Stimulated activated CD8-positive, alpha-beta memory T cell treated with anti-CD3 and anti-CD28 coated beads, Interleukin-7, amount 100 ng/mL, for 24 hours (primary cell): ENCODE measurements at places on chromosomes 16 and 17.

GRCh38 chr17:80169107-80169506 lies 723 bp upstream of the CARD14 start:
- no peak for DNase-seq

DNA sequence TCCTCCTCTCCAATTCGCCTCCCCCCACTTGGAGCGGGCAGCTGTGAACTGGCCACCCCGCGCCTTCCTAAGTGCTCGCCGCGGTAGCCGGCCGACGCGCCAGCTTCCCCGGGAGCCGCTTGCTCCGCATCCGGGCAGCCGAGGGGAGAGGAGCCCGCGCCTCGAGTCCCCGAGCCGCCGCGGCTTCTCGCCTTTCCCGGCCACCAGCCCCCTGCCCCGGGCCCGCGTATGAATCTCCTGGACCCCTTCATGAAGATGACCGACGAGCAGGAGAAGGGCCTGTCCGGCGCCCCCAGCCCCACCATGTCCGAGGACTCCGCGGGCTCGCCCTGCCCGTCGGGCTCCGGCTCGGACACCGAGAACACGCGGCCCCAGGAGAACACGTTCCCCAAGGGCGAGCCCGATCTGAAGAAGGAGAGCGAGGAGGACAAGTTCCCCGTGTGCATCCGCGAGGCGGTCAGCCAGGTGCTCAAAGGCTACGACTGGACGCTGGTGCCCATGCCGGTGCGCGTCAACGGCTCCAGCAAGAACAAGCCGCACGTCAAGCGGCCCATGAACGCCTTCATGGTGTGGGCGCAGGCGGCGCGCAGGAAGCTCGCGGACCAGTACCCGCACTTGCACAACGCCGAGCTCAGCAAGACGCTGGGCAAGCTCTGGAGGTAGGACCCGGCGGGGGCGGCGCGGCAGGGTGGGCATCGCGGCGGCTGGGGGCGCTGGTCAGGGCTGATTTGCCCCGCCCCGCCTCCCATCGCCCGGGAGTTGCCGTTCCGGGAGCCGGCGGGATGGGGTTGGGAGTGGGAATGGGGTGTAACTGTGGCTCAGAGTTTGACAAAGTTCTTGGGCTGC lies 567 bp downstream of the SOX9 start:
- DNase-seq, result no peak

DNA sequence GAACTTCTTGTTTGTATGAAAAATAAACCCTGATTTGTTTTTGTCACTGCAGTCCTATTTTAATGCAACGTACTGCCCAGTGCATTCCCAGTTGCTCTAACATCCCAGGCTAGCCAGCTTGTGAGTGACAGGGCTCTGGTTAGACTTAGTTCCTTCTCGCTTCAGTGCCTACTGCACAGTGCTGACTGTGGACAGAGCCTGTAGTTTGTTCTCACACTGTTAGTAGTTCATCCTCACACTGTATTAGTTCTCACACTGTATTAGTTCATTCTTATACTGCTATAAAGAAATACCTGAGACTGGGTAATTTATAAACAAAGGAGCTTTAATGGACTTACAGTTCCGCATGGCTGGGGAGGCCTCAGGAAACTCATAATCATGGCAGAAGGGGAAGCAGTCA lies 116.6 kb upstream of the SALL1 start:
- no peak for DNase-seq

DNA sequence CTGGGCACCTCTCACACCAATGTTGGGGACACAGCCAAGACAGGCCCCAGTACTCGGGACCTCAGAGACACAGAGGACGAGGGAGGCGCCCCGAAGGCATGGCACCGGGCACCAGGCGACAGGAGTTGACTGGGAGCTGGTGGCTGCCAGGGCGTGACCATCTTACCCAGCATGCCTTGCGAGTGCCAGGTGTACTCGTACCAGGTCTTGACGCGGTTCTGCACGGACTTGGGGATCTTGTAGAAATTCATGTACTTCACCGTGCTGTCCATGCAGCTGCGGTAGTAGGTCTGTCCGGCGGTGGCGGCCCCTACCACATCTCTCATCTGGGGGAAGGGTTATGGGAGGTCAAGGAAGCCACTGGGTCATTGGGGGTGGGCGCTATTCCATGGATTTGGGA lies 67.3 kb downstream of the CNGB1 start:
- DNase-seq, result no peak

DNA sequence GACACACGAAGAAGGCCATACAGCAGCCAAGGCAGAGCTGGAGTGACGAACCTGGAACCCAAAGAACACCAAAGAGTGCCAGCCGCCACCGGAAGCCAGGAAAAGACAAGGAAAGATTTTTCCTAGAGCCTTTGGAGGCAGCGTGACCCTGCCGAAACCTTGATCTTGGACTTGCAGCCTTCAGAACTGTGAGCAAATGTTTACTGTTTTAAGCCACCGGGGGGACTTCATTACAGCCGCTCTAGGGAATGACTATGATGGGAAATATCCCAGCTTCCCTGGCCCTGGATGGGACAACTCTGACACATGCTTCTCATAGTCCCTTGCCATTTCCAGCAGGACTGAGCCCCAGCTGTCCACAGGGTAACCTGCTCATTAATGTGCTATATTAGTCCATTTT lies 270.6 kb downstream of the HAPSTR1 start:
- no peak for DNase-seq

- DNase-seq, result no peak
Measured at GRCh38 chr17:68718465-68718864, 117.3 kb upstream of the FAM20A start.

GRCh38 chr17:6548578-6549330 lies 7.6 kb downstream of the PITPNM3 start:
- no peak for DNase-seq

DNA sequence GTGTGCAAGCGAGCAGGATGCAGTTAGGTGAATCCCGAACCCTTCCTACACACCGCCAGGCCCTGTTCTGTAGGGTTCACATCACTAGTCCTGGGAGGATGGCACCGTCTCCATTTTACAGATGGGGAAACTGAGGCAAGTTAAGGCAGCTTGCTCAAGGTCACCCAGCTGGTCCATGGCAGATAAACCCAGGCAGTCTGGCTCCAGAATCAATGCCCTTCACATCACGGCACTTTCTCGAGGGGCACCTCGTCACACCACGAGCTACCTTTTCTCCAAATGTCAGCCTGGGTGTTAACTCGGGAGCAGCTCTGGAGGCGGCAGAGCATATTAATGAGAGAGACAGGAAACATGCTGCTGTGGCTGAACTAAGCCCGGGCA lies 9.5 kb downstream of the NOB1 start:
- DNase-seq, result no peak

DNA sequence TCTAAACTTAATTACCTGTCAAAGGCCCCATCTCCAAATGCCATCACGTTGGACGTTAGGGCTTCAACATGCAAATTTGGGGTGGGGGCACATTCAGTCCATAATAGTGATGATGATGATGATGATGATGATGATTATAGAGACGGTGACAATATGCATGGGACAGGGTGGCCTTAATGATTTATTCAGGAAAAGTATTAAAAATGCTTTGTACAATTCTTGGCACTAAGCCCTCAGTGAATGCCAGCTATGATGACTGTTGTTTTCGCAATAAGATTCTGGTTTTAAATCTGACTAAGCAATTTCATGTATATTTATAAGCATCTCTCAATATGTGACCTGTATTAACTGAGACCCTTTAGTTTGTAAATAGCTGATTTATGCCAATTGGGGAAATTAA lies 106.3 kb downstream of the C16orf95 start:
- DNase-seq, result no peak

DNA sequence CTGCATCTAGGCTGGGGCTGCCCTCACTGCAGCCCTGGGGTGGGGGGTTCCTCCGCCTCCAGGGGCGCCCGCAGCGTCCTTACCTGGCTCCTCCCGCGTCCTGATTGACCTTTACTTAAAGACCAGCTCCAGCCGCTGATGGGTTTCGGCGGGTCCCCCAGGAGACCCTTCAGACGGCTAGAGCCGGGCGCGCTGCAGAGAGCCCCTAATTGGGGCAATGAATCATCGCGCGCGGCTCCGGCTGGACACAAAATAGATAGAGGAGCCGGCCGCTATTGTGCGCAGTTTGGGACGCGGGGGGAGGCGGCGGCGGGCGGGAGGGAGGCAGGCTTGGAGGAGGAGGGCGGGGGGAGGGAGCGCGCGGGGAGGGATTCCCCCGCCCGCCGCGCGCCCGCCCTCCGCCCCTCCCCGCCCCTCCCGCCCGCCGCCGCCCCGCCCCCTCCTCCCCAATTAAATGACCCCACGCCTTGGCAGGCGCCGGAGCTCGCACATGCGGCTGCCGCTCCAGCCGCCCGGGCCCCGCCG lies 56.5 kb upstream of the CIBAR2 start:
- no peak for DNase-seq

GRCh38 chr17:48194097-48194550 lies 86.6 kb downstream of the SNX11 start:
- DNase-seq, result no peak

DNA sequence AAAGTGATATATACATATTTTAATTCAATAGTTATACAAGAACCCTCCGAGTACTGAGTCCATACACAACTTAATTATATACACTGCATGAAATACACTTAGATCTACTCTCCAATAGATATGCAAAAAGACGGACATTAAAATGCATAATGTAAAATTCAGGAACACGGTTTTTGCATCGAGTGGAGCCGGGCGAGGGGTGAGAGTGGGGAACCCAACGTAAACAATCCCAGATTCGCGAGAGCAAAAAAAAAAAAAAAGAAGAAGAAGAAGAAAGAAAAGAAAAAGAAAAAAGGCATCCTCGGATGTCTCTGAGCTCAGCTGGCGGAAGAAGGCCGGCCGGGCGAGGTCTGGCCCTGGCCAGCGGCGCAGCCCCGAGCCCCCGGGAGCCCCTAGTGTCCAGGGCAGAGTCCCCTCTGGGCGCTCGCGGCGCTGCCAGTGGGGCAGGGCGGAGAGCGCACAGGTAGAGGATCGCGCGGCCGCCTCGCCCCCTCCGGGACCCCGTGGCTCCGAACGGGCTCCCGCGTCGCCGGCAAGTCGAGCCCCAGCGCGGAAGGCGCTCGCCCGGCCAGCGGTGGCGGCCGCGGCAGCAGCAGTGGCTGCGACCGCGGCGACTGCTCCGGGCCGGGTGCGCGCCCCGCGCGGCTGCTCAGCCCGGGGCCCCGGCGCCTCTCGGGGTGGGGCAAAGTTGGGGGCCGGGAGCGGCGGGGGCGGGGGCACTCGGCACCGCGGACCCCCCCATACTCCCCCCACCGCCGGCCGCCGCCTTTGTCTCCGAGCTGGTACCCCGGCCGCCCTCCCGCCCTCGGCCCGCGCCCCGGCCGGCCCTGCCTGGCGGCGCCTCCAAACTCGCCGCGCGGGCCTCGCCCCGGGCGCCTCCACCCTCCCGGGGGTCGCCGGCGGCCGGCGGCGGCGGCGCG lies 9.6 kb upstream of the ZFHX3 start:
- no peak for DNase-seq

DNA sequence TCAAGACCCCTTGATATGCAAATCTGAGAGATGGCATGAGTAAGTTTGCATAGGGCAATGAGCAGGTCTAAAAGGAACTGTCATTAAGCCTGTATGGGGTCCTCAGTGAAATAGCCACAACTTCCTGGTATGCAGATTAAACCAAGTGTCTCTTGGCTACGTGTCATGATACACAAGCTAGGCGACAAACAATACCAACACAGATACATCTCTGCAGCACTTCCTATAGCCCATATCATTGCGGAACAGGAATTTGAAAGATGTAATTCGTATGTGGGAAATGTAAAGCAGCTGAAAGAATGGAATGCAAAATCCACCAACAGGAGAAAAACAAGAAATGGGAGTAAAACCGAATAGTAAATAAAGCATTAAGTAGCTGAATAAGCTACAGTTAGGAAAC lies 12.9 kb downstream of the PRSS22 start:
- DNase-seq, result no peak

- DNase-seq, result no peak
Measured at GRCh38 chr17:15377200-15377599, 35.8 kb upstream of the TEKT3 start.

- no peak for DNase-seq
Measured at GRCh38 chr17:2398182-2398581, 2.7 kb downstream of the MNT start.

DNA sequence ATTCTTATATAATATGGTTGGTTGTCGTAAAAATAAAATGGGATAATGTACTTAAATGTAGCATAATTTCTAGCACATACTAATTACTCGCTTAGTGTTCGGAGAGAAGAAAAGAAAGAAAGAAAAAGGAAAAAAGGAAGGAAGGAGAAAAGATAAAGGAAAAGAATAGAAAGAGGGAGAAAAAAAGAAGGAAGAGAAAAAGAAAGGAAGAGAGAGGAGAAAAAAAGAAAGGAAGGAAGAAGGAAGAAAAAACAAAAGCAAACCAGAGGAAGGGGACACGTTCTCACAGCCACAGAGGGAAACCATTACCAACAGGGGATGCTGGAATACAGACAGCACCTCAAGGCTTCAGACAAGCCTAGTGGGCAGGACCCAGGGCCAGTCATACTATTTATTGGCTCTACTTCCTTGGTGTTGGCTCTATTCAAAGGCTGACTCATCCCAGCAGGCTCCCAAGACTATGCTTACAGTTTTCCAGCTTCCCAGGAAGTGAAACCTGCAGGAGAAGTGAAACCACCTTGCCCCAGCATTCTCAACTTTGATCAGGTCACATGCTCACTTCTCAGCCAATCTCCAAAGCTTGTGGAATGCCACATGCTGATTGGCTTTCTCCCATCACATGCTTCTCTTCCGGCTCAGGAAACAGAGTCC lies 273.5 kb upstream of the IRX5 start:
- DNase-seq, result no peak

GRCh38 chr16:84214451-84215066 lies 23.6 kb downstream of the ADAD2 start:
- no peak for DNase-seq

GRCh38 chr16:25874196-25874595 lies 182.4 kb downstream of the HS3ST4 start:
- no peak for DNase-seq

DNA sequence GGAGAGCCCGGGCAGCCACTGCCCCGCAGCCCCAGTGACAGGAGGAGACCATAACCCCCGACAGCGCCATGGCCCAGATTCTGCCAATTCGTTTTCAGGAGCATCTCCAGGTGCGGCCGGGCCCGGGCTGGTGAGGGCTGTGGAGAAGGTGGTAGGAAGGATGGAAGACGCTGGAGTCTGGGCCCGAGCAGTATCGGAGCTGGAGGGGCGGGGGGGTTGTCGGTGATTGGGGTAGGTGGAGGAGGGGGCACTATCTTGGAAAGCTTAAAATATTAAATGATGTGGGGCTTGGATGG lies 317 bp downstream of the CLTC start:
- DNase-seq, result no peak
